ENCODE measurements at places on chromosomes 16 and 17. TPM values are rescaled to one million over a fixed set of nuclear protein-coding genes. Genes with fewer than 3 reads are reported as not detected.

DNA sequence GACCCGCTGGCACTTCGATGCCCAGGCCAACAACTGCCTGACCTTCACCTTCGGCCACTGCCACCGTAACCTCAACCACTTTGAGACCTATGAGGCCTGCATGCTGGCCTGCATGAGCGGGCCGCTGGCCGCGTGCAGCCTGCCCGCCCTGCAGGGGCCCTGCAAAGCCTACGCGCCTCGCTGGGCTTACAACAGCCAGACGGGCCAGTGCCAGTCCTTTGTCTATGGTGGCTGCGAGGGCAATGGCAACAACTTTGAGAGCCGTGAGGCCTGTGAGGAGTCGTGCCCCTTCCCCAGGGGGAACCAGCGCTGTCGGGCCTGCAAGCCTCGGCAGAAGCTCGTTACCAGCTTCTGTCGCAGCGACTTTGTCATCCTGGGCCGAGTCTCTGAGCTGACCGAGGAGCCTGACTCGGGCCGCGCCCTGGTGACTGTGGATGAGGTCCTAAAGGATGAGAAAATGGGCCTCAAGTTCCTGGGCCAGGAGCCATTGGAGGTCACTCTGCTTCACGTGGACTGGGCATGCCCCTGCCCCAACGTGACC lies 5.0 kb downstream of the WFIKKN2 start:
- DNase-seq, result no peak

- DNase-seq, result no peak
Observed at GRCh38 chr16:80449392-80449791, 91.4 kb upstream of the DYNLRB2 start.

- peak; percentile 15 for DNase-seq
Observed at GRCh38 chr16:49876716-49877129, 20.8 kb upstream of the ZNF423 start.

DNA sequence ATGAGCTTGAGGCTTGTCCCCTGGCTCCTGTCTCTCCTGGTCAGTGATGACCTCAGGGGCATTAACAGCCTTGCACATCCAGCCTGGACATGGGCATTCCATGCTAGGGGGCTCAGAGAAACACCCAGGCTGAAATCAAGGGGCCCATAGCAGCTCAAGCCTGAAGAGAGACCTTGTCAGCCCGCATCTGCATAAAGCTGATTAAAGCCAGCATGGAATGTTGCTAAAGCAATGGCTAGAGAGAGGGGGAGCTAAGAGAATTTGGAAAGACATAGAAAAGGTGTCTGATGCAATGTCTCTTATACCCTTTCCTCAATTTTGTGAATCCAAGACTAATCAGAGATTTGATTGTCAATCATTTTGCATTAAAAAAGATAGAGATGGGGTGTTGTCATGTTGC lies 51.4 kb upstream of the WSCD1 start:
- DNase-seq, result no peak

Gene GGT6
- total RNA-seq, result not detected

- no peak for DNase-seq
Observed at GRCh38 chr16:57676553-57677085, 8.5 kb downstream of the ADGRG3 start.

GRCh38 chr17:35019386-35020179 lies 39.3 kb downstream of the LIG3 start:
- DNase-seq, result no peak

- DNase-seq, result no peak
Observed at GRCh38 chr16:69273009-69273408, 38.1 kb upstream of the VPS4A start.

Gene TPSD1
- total RNA-seq, result not detected

DNA sequence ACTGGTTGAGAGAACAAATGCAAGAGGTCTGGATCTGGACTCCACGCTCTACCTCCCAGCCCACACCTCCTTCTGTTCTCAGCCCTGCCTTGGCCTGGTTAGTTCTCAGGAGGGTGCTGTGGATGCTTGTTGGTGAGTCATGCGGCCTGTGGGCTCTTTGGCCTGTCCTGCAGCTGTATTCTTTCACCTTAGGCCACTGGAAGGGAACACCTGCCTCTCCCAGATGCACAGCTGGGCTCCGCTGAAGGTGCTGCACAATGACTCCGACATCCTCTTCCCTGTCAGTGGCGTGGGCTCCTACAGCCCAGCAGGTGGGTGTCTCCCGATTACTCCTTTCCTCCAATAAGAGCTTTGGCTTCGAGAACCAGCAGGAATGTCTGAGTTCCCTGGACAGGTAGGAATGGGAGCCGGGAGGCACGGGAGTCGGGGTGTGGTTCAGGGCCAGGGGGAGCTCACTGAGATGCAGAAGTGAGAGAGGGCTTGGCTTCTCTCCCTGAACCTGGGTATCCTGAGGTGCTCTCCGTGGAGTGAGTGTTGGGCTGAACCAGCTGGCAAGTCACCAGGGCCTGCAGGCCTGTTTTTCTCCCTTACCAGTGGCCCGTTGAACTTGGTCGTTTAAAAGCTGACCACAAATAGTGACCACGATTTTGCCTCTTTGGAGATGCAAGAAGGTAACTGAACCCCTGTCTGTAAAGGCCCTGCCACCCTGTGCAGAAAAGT lies 85.0 kb downstream of the SNX29 start:
- peak; percentile 43 for DNase-seq

Gene TBC1D16
- 24.4 TPM for total RNA-seq

Gene TNFRSF17
- total RNA-seq, result not detected

DNA sequence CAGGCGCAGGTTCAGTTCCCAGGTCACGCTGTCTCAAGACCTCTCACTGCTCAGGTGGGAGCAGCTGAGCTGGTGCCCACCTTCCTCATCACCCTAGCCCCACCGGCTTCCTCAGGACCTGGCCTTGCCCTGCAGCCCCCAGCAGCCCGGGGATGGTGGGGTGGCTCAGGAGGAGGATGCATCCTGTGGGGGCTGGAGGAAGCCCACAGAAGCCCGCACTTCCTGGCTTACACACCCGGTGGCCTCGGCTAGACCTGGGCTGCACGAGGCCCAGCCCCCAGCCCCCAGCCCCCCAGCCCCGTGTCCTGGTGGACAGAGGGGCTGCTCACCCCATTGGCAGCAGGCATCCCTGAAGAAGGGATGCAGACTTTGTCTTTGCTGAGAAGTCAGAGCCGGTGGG lies 43.4 kb downstream of the BAHCC1 start:
- DNase-seq, result no peak

- no peak for DNase-seq
Observed at GRCh38 chr17:69486779-69487637, 72.5 kb downstream of the MAP2K6 start.

- DNase-seq, result no peak
Observed at GRCh38 chr17:80363120-80363515, 51.8 kb upstream of the ENDOV start.

DNA sequence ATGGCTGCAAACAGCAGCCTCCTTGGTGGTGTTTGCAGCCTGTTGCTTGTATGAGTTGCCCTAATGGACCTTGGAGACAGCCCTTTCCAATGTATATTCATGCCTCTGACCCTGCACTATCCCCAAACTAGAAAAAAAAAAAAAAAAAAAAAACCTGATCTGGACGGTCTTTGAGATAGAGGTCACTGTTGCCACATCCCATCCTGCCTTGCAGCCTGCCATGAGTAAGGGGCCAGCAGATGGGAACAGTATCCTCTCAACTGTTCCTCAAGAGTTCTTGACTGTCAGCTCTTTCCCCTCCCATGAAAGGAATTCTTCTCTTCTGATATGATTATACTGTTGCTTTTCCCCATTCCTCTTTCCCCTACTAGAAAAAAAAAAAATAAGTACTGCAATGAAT lies 152.4 kb downstream of the SSH2 start:
- no peak for DNase-seq

DNA sequence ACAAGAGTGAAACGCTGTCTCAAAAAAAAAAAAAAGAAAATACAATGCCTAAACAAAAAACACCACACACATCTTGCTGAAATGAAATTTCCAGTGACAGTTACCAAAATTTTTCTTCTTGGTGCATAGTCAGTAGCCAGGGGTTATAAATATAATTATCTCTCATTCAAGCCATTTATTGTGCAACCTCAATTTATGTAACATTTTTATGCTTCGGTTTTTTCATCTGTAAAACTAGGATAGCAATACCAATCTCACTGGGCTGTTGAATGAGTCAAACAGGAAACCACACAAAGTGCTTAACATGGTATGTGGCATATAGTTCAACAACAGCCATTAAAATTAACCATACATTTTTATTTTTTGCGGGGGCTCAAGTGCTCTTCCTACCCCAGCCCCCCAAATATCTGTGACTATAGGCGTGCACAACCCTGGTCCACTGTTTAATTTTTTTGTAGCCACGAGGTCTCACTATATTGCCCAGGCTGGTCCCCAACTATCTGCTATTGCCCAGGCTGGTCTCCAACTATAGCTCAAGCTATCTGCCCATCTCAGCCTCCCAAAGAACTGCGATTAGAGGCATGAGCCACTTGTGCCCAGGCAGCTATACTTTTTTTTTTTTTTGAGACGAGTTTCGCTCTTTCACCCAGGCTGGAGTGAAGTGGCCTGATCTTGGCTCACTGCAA lies 2.6 kb downstream of the COG4 start:
- DNase-seq, result peak; percentile 80

DNA sequence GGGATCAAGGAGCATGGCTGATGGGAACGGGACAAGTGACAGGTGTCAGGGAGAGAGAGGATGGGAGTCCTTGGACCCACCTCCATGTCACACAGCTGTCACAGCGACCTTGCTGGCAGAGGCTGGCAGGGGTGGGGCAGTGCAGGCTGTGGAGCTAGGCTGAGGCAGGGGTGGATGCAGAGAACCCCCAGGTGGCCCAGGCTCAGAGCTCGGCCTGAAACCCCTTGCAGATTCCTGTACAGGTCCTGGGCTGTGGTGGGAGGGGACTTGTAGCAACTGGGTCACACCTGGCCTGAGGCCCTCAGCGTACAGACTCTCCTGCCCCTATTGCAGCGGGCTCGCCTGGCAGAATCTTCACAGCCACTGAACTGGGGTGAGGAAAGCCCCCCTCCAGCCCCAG lies 174.1 kb downstream of the NTN1 start:
- DNase-seq, result no peak

Gene KRT38
- total RNA-seq, result not detected

DNA sequence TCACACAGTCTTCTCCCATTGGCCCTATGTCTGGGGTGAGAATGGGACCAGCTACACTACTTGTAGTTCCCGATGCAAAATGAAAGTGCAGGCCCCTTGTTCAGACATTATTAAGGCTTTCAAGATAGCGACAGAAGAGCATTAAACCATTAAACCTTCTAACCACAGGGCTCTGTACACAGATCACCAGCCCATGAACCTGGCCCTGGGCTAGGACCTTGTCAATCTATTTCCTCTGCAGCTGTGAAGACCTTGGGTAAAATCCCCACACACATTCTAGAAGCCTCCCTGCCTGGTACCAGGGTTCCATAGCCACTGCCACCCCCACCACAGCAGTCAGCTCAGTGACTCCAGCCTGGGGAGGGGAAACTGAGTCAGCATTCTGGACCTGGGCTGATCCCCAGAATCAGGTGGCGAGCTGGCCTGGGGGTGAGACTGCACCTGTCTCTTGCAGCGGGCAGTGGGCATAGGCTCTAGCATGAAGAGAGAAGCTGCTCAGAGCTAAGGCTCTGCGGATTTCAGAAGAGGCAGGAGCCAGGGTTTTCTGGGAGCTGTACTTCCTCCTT lies 119.7 kb upstream of the LHX1 start:
- no peak for DNase-seq

Gene GIT1
- 97.4 TPM for total RNA-seq
